CD4-positive, alpha-beta T cell treated with Interleukin-17A for 4 hours (primary cell): ENCODE measurements at places on chromosomes 1 and 21.
A peak's percentile ranks its signal among the peaks of the same experiment; 100 is the strongest.

- no peak for DNase-seq
Observed at GRCh38 chr1:204979891-204980649, 62.9 kb upstream of the CNTN2 start.

DNA sequence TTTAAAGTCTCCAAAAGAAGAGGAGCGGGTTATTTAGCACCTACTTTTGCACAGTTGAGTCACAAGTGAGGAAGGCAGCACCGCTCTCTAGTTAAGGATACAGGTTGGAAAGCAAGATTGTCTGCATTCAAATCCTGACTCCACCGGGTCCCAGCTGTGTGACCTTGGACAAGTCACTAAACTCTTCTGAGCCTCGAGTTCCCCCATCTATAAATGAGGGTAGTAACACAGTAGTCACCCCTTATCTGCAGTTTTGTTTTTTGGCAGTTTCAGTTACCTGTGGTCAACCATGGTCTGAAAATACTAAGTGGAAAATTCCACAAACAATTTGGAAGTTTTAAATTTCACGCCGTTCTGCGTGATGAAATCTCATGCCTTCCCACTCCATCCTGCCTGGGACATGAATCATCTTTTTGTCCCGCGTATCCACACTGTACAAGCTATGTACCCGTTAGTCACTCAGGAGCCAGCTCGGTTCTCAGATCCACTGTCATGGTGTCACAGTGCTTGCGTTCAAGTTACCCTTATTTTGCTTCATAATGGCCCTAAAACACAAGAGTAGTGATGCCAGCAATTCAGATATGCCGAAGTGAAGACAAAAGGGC lies 49.4 kb downstream of the CAPZB start:
- no peak for DNase-seq

DNA sequence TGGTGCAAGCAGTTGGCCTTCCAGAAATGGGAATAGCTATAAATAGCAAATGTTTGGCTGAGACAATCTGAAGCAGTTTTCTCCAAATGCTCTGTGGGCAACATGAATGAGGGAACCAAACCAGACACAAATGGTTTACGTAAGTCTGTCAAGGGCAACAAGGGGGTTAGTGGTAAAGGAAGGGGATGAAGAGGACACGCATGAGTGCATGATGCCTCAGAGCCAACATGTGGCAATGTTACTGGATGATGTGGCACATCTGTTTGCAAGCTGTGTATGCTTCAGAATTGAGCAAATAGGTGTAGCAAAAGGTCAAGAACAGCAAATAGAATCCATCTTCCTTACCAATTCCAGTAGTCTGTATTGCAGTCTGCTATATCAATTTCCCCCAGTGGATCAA lies 76.3 kb upstream of the LMO4 start:
- no peak for DNase-seq

- peak; percentile 41 for DNase-seq
Observed at GRCh38 chr1:204503122-204503912, 8.7 kb upstream of the PIK3C2B start.

GRCh38 chr21:33345751-33346238 lies 21.0 kb downstream of the IFNAR1 start:
- no peak for DNase-seq

DNA sequence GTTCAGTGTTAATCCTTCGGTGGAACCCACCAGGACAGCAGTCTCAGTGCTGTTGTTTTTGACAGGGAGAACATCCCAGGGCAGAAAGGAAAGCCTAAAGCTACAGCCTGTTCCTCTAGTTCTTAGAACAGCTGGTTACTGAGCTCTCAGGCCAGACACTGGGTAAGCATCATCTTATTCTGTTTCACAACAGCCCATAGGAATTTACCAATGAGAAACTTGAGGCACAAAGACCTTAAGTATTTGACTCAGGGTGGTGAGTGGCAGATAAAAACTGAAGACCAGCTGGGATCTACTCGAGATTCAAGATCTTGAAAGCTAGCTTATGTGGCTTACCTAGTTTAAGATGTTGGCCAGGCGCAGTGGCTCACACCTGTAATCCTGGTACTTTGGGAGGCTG lies 9.4 kb upstream of the NEK2 start:
- DNase-seq = no peak

GRCh38 chr1:174157157-174157806 lies 2.0 kb upstream of the RABGAP1L start:
- DNase-seq = no peak

DNA sequence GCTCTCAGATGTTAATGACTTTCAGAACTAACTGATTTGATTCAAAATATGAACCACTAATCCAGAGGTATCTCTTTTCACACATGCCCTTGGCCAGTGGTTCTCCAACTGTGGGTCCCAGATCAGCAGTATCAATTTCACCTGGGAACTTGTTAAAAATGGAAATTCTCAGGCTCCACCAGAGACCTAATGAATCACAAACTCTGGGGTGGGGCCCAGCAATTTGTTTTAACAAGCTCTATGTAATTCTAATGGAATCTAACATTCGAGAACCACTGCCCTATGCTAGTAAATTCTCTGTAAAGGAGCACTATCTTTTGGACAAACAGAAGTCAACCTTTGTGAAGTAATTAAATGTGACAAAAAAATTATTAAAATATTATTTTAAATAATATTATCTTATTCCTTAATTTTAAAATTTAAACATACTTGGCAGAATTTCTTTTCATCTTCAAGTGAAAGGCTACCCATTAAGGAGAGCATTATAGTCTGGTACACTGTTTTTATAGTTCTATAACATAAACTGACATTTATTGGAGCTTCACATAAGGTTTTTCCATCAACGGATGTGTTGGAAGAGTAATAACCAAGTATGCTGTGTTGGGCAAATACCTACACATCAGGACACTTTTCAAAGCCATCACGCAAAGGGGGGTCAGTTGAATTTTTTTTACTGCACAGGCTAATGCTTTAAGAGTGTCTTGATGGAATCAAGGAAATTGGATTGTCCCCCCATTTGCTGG lies 130.4 kb downstream of the LHX4 start:
- no peak for DNase-seq

- no peak for DNase-seq
Observed at GRCh38 chr21:26453267-26453666, 119.8 kb downstream of the CYYR1 start.

DNA sequence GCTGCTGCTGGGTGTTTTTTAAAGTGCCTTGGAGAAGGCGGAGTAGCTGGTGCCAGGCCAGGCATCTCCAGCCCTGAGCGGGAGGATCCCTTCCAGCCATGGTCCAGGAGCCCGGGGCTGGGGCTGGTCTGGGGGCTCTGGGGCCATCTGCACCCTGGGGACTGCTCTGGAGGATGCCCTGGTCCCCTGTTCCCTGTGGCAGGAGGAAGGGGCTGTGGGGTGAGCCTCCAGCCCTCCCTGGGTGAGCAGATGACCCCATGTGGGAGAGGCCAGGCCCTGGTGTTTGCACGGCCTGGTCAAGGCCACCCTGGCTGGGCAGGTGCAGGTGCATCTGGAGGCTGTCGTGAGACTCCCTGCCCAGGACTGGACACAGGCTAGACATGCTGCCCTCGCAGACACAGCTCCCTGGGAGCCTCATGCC lies 56.7 kb downstream of the SLX9 start:
- DNase-seq = no peak

- DNase-seq = no peak
Observed at GRCh38 chr21:41160036-41160435, 7.9 kb upstream of the BACE2 start.

DNA sequence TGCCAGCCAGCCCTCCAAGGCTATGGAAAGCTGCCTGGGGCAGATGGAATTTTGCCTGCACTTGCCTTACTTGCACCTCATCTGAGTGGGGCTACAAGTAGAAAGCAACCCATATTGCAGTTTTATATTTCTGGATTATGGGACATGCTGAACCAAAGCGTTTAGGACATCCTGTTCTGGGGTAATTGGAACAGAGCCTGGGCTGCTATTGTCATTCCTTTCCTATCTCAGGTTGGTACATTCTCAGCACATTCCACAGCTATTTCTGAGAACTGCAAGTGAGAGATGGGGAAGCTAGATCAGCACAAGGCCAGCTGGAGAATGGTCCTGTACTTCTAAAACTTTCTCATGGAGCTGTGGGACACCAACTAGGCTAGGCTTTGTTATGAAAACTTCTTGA lies 713.8 kb downstream of the KCNT2 start:
- no peak for DNase-seq

GRCh38 chr1:222326006-222326709 lies 221.7 kb downstream of the HHIPL2 start:
- DNase-seq = no peak

DNA sequence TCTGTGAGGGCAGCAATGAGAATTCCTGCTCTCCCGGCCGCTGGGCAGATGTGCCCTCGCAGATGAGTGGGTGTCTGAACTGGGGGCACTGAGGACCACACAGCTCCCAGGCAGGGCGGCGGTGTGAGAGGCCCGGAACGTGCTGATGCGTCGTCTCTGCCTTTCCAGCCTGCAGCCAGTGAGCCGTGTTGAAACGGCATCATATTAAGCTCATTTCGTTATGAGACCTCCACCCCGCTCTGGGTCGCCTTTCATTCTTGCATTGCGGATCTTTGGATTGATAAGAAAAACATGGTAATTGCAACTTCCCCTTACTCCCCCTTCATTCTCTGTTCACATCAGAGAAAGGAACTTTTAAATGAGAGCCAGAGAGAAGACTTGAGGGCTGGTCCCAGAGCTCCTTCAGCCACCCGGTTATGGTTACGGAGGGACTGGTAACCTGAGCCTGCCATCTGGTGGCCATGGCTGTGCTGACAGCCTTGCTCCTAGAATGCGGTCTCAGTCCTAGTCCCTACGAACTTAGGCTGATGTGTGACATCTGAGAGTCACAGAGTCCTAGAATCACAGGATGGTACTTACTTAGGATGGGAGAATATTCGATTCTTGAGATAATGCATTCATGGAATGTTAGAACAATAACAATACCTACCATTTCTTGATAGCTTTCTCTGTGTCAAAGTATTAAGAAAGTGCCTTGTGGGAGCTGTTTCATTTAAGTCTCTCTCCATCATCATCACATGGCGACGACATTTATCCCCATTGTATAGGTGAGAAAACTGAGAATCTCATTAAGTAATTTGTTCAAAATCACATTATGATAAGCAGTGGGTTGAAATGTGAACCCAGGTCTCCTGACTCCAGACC lies 271.0 kb downstream of the TRABD2B start:
- peak; percentile 59 for DNase-seq

GRCh38 chr1:152039461-152039860 lies 2.7 kb upstream of the S100A11 start:
- DNase-seq = no peak

- no peak for DNase-seq
Observed at GRCh38 chr1:169563650-169564049, 22.6 kb downstream of the F5 start.

DNA sequence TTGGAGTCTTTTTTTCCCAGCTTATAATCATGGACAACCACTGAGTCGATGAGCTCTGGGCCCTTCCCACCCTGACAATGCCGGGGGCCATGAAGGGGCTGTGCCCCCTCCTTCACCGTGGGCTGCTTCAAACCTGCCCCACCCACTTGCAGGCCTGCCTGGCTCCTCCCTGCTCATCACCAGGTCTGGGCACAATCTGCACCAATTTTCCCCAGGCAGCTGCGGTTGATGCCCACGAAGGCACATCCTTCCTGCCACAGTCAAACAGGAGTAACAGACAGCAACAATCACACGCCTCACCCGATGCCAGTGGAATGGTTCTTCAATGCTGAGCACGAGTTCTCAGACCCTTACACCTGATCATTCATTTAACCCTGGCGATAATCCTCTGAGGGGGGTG lies 18.9 kb downstream of the PGLYRP3 start:
- DNase-seq = peak; percentile 15

DNA sequence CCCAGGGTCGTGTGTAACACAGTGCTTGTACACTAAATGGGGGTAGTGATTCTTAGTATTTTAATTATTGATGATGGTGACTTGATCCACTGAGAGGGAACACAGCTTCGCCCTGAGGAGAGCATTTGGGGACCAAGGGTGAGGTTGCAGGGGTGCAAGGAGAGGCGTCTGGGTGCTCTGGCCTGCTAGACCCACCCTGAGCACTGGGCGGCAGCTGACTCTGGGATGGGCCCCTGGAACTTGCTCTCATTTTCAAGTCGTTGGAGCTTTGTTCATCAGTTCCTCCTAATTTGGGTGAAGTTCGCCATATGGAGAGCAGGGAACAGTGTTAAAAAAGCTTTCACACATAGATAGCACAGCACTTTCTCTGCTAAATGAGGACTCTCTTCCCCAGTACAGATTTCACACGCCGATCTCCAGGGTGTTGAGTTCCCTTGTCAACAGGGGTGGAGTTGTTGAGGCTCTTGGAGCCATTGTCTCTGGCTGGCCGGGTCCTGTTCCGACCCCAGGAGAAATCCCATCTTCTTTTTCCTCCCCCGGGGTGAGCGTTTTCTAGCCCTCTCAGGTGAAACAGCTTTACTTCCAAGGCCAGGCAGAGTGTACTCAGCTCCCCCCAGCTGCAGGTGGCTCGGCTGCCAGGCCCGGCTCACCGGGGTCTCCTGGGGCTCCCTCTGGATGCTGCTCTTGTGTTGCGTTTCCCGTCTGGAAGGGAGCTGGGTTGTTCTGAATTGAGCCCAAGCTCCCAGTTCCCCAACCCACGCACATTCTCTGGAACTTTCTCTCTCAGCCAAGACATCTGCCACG lies 367.4 kb downstream of the RPS6KC1 start:
- DNase-seq = no peak

DNA sequence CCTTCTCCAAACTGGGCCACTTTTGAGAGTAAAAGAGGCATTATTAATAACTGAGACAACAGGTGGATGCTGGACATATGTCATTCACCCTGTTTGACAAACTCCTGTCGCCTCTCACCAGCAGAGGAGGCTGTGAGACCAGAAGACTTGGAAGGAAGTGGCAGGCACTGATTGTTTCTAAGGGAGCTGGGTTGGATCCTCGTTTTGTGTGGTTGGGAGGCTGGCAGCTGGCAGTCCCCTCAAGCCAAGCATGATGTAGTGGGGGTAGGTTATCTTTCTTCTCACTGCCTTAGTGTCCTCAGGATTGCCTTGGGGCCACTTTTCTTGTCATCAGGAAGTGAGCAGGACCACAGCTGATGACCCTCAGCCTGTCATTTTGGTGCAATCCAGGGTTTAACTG lies 86.5 kb upstream of the KCNJ15 start:
- peak; percentile 23 for DNase-seq

- no peak for DNase-seq
Observed at GRCh38 chr1:29762635-29763034, 526.3 kb downstream of the PTPRU start.

DNA sequence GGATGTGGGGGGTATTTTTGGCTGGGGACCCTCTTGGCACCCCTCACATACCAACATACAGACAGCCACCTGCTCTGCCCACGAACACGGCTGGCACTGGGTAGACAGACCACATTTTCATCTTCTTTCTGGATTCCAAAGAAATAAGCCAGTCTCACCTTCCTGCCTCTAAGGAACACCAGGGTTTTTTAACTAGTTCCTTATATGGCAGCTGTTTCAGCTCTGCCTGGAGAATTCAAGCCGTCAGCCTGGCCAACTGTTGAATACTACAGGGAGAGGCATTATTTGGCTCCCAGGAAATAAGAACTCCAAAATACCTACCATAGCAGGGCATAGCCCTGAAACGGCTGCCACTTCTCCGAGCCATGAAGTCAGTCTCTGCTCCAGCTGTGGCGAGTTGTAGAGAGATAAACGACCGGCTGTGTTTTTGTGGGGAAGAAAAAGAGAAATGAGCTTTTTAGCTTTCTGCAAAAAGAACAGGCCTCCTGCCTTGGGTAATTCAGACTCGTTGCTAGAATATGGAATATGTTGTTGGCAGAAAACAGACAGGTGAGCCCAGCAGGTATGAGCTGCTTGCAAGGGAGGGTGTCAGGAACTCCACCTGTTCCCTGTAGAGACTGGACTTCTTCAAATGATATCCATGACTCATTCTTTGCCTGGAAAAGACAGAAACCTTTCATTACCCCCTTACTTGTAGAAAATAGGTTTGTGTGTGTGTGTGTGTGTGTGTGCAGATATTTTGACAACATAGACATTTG lies 51.8 kb downstream of the MT1HL1 start:
- DNase-seq = no peak
